Activated CD4-positive, alpha-beta T cell treated with anti-CD3 and anti-CD28 coated beads, Interleukin-2, amount 50 U/mL, for 16 hours (primary cell): ENCODE measurements at places on chromosomes 12 and 14.

DNA sequence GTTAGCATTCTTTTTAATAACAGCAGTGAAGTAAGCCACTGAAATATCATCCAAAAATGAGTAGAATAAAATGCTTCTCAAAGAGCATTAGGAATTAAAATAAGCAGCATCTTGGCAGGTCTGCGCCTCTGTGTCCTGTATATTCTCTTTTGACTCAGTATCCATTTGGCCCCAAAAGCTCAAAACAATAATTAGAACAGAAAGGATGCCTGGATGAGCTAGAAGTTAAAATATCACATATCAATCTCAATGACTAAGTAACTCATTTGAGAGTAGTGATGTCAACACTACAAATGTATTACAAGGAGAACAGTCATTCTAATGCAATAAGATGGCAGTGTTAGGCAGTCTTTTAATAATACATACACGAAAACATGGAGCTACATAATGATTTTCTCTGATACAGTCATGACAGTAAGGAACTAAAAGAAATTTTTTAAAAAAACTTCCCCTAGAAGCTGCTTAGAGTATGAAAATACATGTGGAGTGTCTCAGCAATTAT, 160.9 kb upstream of the ABCD2 start:
- no peak for DNase-seq

GRCh38 chr14:21039585-21040369, 2.4 kb upstream of the RNASE7 start:
- peak; percentile 27 for DNase-seq

DNA sequence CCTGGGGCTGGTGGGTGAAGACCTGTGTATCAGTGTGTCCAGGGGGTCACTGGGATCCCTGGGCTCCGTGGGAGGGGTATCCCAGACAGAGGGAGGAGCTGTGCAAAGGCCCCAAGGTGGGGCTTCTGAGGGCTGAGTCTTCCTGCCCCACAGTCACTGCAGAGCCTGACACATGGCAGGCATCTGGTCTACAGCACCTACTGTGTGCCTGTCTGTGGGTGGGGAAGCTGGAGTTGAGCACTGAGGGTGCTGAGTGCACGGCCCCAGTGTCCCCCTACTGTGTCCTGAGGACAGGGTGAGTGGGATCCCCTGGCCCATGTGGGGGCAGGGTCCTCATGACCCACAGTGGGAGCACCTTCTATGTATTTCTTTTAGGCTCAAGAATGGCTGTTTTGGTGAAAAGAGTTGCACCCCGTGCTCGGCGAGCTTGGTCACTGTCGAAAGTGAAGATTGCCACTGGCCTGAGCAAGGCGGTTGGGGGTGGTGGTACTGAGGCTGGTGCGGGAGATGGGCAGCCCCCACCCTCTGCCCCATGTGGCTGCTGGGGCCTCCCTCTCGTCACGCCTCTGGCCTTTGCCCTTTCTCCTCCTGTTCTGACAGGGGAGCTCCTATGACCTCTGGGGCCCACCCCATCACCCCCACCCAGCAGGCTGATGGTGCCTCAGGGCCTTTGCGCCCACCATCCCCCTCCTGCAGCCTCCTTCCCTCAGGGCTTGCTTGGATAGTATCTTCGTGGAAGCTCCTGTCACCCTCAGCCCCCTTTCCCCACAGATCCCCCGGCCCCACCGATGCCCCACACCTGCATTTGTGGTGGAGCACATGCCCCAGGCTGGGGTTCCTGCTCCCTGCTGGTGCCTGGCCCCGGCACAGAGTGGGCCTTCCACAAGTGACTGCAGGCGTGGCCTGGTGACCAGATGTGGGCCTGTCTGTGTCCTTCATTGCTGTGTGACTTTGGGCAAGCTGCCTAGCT, 55.8 kb downstream of the BEGAIN start:
- no peak for DNase-seq

DNA sequence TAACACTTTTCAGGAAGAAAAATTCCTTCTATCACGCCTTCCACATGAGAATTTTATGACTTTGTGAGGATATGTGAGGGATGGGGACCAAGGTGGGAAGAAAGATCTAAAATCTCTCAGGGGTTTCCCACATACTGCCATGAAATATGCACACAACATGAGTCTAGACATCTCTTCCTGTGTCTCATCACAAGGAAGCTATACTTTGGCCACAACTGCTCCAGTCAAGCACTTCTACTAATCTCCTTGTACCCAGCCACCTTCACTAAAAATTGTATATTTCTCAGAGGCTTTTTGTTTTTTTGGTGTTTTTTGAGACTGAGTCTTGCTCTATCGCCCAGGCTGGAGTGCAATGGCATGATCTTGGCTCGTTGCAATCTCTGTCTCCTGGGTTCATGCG, 3.2 kb downstream of the OSBPL8 start:
- no peak for DNase-seq

- no peak for DNase-seq
Observed at GRCh38 chr14:64549791-64550620, at the start of gene PPP1R36. PPP1R36 (plus strand) TSS chr14:64549961; CDS start chr14:64549998, 37 bp downstream.

GRCh38 chr14:31456841-31457664, at the start of gene DTD2:
DTD2 (minus strand) TSS chr14:31457506; CDS start chr14:31457393, 113 bp downstream.
- peak; percentile 93 for DNase-seq

DNA sequence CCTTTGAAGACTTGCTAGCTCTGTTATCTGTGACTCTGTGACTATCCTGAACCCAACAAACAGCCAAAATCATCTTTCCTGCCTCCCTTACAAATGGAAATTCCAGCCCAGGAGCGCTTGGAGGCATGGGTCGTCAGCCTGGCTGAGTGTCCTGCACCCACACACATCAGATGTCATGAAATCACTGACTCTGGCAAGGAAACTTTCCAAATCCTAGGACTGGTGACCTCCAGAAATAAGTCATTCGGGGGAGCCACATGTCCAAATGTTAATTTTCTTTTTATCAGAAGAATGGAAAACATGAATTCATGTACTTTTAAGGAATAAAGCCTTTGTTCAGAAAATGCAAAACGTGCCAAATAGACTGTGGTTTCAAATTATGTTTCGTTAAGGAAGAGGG, 96.3 kb upstream of the EVL start:
- no peak for DNase-seq

GRCh38 chr12:123532808-123533649, 490 bp downstream of the RILPL1 start:
- DNase-seq, result no peak

DNA sequence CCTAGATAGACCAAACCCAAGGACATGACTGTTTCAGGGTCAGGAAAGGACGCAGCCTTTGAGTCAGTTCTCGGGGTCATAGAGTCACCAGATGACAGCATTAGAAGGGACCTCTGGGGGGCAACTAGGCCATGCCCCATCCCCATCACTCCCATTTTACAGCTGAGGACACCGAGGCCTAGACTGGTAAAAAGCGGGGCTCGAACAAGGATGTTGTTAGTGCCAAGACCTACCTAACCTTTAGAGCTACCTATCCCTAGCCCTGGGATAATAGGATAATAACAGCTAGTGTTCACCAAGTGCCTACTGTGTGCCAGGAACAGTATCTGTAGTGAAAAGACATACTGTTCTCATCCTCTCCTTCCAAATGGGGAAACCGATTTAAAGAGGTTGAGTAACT, 48.7 kb downstream of the PLEKHG3 start:
- no peak for DNase-seq

GRCh38 chr12:86613311-86613710, 357.1 kb upstream of the MGAT4C start:
- DNase-seq, result no peak

DNA sequence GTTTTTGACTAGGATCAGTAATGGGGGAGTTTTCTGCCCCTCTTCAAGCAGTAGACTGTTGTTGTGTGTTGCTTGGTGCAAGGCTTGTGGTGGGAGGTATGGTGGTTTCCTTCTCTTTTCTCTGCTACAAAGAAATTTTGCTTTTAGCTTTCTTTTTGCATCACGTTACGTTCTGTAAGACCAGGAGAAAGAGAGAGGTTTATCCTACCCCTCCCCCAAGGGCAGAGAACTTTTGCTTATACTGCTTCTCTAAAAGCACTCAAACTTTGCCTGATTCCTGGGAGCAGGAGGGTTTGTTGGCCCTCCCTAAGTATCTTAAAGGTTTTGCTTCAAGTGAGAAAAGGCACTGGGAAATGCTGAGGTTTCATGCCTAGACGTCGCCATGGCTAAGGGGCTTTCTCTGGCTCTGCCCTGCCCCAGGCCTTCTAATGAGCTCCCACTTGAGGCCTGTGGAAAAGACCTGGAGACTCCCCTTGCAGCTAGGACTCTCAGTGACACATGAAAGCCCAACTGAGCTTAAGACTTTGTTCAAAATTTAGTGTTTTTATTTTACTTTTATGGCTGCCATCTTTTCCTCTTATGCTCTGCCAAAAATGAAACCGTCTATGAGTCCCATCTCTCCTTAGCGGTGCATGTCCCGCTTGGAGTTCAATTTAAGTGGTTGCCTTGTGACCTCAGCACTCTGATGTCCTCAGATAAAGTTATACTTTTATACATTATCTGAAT, 49.2 kb downstream of the EIF2S3B start:
- no peak for DNase-seq

GRCh38 chr14:74217672-74218448, 21.4 kb upstream of the VSX2 start:
- peak; percentile 81 for DNase-seq

DNA sequence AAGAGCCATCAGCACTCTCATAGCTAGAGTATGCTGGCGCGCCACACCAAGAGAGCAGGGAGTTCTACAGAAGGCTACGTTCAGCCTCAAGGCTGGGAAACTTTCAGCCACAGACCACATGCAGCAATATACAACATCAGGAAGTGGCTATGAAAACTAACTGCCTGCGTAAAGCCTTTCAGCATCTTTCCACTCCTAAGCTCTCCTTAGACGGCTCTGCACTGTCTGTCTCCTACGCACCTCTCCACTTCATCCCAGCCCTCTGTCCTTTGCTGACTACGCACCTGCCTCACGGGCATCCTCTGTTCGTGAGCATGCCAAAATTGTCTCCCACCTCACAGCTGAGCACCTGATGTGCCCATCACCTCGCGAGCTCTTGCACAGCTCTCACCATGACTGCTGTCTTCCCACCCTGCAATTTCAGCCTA, 9.7 kb downstream of the MPHOSPH9 start:
- DNase-seq, result peak; percentile 71

GRCh38 chr12:15227004-15227679, 5.9 kb upstream of the RERG start:
- peak; percentile 16 for DNase-seq

- DNase-seq, result no peak
Observed at GRCh38 chr12:108807996-108808769, 49.2 kb downstream of the SSH1 start.

DNA sequence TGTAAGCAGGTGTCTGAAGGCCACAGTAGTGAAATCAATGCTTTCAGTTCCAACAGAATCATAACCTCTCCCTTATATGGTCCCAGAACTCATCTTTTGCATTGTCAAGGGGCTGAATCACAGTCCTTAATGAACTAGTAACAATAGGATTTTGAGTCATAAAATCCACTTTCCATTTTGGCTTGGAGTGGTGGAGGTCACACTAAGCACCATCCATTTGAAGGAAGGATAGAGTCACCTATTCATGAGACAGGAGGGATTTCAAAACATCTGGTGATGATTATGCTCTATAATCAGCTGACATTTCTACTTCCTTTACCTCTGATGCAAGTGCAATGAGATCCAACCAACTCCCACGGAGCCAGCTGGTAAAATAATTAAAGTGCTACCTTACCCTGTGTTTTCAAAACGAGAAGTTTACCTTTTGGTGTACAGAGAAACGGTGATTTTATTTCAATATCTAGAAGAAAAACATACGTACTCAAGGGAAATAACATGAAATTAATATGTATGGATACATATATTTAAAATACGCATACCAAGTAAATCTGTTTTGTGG, 59.1 kb downstream of the TMEM132D start:
- no peak for DNase-seq

DNA sequence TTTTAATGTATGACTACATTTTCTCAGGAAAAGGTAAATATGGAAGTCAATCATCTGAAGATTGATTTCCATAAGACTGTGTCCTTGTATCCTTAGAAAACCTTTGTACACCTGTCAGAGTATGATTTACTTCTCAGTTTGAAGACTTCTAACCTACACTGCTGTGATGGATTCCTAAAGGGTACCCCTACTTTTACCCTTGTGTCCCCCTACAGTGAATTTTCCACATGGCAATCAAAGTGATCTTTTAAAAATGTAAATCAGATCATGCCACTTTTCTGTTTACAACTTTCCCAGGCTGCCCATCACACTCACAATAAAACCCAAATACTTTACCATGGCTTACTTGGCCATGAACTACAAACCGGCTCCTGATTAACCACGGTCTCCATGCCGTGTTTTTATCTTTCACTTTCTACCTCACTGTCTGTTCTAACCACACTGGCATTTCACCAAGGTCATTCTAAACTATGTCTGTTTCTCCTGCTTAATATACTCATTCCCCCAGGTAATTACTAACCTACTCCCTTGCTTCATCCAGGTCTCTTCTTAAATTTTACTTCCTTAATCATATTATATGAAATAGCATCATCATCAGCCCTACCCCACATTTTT, 8.1 kb downstream of the DNAI7 start:
- DNase-seq, result peak; percentile 37

DNA sequence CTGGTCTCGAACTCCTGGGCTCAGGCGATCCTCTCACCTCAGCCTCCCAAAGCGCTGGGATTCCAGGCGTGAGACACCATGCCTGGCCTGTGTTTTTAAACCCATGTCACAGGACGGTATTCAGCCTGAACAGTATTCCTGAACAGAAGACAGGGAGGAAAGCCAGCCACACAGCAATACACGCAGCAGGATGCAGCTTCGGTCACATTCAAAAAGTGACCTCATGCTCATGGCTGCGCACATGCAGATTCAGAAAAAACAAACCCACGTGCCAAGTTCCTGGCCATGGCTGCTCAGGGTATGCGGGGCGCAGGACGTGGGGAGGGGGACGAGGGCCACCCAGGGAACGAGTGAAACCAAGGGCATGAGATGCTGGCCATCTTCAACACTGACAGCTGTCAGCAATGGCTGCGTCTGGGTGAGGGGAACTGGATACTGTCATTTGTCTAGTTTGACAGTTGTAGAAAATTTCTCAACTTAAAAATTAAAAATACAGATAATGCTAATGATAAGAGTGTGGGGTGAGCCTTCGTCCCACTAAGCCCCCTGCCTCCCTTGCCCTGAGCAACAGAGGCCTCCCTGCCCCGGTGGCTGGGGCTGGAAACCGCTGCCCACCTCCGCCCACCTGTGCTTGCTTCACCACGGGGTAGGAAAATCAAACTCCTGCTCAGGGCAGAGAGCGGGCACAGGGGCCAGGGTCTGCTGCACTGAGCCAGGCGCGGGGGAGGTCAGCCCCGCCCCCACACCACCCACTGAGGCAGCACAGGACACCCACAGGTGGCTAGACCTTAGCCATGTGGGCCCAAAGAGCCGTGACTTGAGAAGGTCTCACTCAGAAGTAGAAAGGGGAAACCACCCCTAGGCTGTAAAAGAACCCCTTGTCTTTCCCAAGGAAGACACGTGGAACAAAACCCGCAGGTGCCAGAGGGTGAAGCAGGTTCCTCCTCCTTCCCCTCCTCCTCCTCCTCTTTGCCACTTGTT, 84.2 kb downstream of the SCARB1 start:
- no peak for DNase-seq
